ENCODE measurements at places on chromosomes 3 and 15. TPM values are rescaled to one million over a fixed set of nuclear protein-coding genes. Genes with fewer than 3 reads are reported as not detected.

LINS1 gene
- total RNA-seq: 7.4 TPM

PRTG gene
- total RNA-seq: 2.4 TPM

USP13 gene
- total RNA-seq: 4.2 TPM

SRGAP3 gene
- total RNA-seq: 4.2 TPM

ASB14 gene
- not detected for total RNA-seq

PLCB2 gene
- 13.3 TPM for total RNA-seq

P2RY13 gene
- 6.1 TPM for total RNA-seq

PRSS50 gene
- total RNA-seq: 0.25 TPM

NPAP1 gene
- 0.08 TPM for total RNA-seq

TRH gene
- total RNA-seq: 0.28 TPM

KPNA1 gene
- total RNA-seq: 23.7 TPM
